ENCODE measurements at places on chromosomes 2 and 18.

DNA sequence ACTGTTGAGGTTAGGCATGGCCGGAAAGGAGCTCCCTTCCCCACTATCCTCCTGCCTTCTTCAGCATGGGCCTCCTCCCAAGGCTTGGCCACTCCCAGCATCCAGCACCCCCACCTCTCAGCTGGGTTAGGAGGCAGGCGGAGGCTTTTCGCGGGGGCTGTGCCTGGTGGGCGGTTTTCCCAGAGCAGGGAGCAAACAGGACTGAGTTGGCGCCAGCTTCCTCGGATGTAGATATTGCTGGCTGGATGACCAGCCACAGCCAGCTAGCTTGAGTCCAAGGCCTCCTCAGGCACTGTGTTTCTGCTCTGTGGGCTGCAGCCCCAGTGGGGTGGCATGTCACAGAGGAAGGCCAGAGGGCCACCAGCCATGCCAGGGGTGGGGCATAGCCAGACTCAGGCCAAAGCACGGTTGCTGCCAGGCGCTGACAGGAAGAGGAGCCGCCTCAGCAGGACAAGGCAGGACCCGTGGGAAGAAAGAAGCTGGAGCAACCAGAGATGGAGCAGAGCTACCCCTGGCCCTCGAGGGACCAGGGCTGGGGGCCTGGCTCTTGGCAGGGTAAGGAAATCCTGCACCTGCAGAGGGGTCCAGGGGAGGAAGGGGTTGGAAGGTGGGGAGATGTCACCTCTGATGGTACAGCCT lies at the start of gene TCF23:
TCF23 (plus strand) TSS at position 204 of the 639 bp plus-strand sequence; CDS start at position 334, 130 bp downstream.
- no peak for DNase-seq

DNA sequence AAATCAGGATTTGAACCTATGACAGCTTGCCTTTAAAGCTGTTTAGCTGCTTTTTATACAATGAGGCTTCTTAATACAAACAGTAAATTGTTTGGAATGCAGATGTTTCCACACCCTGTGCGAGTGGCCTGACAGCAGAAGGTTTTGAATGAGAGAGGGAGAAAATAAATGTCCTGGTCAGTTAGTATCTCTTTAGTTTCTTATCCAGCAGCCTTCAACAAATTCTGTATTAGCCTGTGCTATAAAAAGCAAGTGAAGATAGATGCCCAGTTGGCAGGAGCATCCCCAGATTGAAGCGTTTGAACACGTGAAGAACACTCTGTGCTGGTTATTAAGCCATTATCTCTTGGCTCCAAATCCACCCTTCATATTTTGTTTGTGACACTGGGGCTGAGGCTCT lies 70.6 kb downstream of the CERS6 start:
- peak; percentile 65 for DNase-seq

GRCh38 chr2:220701115-220701514 lies 871.0 kb downstream of the EPHA4 start:
- DNase-seq = no peak

- no peak for DNase-seq
These were observed 235.9 kb downstream of the ANKRD36 start for GRCh38 chr2:97348841-97349240.

GRCh38 chr2:143505542-143505941 lies 376.3 kb downstream of the ARHGAP15 start:
- no peak for DNase-seq

GRCh38 chr2:216694082-216694825 lies 1.1 kb downstream of the IGFBP5 start:
- peak; percentile 79 for DNase-seq

GRCh38 chr18:24118750-24119577 lies 19.9 kb upstream of the CABYR start:
- DNase-seq = peak; percentile 90

- DNase-seq = no peak
These were observed 146.5 kb downstream of the SH3BP4 start for GRCh38 chr2:235098269-235098668.

- DNase-seq = peak; percentile 32
These were observed 526 bp downstream of the COX7A2L start for GRCh38 chr2:42360493-42360889.

DNA sequence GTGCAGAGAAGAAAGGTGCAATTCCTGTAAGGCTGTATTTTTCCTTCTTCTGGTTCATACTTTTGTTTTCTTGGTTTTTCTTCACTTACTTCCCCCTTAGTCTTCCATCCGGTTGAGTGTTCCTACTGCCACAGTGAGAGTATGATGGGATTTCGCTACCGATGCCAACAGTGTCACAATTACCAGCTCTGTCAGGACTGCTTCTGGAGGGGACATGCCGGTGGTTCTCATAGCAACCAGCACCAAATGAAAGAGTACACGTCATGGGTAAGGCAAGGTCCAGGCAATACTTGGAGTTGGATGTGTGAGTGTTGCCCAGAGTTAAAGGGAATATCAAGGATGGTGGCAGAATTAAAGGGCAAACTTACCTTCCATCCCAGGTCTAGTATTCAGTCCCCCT lies 108.0 kb downstream of the DTNA start:
- no peak for DNase-seq

GRCh38 chr2:50613161-50613560 lies 418.8 kb downstream of the NRXN1 start:
- DNase-seq = no peak

GRCh38 chr2:178152977-178153376 lies 40.7 kb downstream of the RBM45 start:
- no peak for DNase-seq

Measured in tongue (tissue), 3 donors.